T-helper 22 cell (primary cell): ENCODE measurements at places on chromosomes 5 and 9.

- DNase-seq, result no peak
These were observed 29.3 kb downstream of the PRRC2B start for GRCh38 chr9:131423171-131423581.

GRCh38 chr5:1060535-1060981 lies 51.3 kb downstream of the SLC12A7 start:
- no peak for DNase-seq

DNA sequence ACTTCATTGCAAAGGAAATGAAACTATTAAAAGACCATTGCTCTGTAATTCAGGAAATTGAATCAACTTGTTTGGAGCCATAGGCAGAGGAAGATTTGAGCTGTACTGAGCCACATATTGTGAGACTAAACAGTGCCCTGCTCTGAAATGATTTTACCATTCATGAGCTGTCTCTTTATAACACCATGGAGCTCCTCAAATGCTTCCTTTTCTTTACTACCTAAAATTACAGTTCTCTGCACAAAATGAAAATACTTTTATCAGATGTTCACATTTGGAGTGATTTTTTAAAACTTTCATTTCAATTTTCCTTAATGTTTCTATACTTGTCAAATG lies 97.9 kb downstream of the NLN start:
- no peak for DNase-seq

DNA sequence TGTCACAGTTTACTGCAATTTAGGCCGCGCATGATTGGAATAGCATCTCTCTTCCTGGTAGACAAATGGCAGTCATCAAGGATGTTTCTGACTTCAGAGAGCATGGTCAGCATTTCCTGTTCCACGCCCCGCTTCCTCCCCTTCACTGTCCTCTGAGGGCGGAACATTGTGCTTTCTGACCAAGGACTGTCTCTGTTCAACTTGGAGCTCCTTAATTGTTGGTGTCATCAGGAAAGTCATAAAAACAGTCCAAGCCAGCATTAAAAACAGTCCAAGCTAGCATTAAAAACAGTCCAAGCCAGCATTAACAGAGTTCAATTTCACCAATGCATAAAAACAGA lies 301.3 kb upstream of the IRX4 start:
- DNase-seq, result no peak

- DNase-seq, result no peak
These were observed 178.5 kb upstream of the SLC24A2 start for GRCh38 chr9:19967216-19967887.
